Stimulated activated CD4-positive, alpha-beta T cell treated with anti-CD3 and anti-CD28 coated beads, TNF-alpha, amount 100 ng/mL, for 4 hours (primary cell): ENCODE measurements at places on chromosomes 5 and 9.

- DNase-seq: no peak
These were observed 33.2 kb upstream of the C5orf46 start for GRCh38 chr5:147939431-147940114.

DNA sequence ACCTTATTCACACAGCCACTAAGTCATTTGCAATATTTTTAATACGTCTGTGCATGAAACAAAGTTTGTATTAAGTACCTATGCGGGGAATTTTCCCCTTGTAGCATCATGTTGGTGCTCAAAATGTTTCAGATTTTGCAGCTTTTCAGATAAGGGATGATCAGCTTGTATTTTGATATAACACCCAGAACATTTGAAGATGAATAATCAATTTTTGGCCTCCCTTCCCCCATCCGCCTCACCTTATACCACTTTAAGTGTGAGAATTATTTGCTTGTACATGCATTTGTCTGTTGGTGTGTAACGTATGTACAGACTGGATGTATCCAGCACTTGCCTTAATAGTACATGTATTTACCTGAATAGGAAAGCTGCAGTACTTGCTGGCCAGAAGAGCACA lies 1.7 kb downstream of the JAK2 start:
- no peak for DNase-seq

DNA sequence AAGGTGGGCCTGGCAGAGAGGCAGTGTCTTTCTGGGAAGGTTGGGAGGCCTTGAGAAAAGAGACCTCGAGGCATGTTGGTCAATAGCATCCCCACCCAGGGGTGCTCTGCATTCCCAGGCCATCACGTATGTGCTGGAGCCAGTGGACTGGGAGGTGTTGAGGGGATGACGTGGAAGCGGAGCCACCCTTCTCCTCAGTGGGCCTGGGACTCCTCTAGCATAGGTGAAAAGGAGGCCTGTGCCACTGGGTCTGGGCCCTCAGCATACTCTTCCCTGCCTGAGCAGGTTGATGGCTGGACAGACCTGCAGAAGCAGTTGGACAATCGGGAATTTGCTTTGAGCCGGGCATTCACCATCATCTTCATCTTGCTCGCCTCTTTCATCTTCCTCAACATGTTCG lies 25.5 kb downstream of the PITX1 start:
- no peak for DNase-seq

- no peak for DNase-seq
These were observed 455.3 kb upstream of the PTGER4 start for GRCh38 chr5:40224421-40224820.

DNA sequence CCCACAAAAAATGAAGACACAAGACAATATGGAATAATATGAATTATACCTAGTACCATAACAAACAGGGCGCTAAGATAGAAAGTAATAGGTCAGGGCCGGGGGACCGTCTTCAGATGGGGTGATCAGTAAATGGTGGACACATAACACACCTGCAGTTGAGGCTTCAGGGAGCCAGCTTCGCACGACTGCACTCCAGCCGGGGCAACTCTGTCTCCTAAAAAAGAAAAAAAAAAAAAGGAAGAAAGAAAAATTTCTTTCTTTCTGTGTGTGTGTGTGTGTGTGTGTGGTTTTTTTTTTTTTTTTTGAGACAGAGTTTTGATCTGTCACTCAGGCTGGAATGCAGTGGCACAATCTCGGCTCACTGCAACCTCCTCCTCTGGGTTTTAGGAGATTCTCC lies 75.0 kb upstream of the HSPA9 start:
- no peak for DNase-seq

GRCh38 chr5:3386637-3387036 lies 209.0 kb upstream of the IRX1 start:
- no peak for DNase-seq

DNA sequence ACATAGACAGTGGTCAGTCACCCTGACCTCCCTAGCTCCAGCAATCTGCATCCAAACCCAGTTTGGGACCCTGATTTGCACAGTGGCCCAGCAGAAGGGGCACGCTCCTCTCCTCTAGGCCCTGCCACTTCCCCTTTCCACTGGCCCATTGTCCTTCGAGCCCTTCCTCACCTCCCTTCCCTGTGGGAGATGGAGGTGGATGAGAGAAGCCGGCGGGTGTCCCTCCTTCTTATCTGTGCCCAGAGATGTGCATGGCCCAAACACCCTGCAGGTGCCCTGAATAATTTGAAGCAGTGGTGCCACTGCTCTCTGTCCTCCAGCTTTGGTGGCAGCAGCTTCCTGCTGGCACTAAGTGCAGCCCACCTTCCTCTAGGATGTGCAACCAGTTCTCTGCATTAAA lies 140.0 kb downstream of the BARX1 start:
- DNase-seq: no peak

DNA sequence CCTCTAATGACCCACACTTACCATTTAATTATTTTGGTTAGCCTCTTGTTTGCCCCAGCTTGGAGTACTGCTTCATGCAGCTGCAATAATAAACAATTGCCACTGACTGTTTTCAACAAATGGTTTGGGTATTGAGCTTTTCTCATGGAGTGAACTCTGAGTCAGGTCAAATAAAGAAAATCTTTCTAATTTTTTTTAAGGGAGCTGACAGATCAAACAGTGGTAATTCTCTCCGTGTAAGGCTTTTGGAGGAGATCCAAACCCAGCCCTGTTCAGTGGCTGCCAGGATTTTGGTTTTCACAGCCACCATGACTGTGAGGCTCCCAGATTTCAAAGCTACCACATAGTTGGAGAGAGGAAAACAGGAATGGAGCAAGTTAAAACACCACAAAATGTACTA lies 110.7 kb upstream of the EFNA5 start:
- no peak for DNase-seq

DNA sequence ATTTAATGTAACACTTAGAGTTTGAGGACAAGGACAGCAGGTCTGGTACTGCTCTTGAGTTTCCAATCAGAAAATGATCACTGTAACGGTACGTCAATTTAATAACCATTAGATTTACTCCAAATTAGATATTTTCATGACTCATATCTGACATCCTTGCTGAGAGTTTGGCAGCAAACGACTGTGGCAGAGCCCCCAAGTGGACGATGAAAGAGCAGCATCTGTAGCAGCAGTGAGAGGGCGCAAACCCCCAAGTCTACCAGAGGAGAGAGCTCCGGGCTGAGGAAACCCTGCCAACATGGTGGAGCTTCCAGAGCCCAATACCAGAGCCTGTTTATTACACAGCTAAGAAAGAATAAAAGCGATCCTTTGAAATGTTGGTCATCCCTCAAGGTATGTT lies 73.2 kb upstream of the EPB41L4A start:
- no peak for DNase-seq

DNA sequence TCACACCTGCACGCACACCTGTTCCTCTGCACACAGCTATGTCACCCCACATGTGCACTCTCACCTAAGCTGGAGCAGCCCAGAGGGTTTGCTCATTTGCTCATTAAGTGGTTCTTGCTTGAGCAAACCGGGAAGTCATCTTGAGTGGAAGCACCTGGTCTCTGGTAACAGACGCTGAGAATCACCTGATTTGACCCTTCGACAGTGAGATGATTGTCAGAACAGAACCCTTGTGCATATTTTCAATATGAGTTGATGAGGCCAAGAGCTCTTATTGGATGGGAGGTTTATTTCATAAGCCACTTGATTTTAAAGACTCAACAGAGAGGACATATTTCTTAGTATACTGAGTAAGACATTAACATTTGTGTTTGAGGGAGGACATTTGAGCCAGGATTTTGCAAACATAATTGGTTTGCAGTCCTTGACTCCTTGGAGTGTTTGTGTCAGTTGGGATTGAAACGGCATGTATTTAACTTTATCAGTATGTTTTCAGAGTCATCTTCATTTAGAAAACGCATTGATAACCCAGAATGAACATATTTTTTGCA lies 22.1 kb upstream of the LPCAT1 start:
- no peak for DNase-seq

- DNase-seq: no peak
These were observed 207.2 kb upstream of the RFX3 start for GRCh38 chr9:3733039-3733408.

- DNase-seq: no peak
These were observed 126.2 kb downstream of the ADAMTS16 start for GRCh38 chr5:5266297-5266696.

- no peak for DNase-seq
These were observed 140.1 kb upstream of the PALM2AKAP2 start for GRCh38 chr9:109639674-109640579.

GRCh38 chr5:66326276-66326675 lies 182.2 kb downstream of the SREK1 start:
- DNase-seq: no peak

DNA sequence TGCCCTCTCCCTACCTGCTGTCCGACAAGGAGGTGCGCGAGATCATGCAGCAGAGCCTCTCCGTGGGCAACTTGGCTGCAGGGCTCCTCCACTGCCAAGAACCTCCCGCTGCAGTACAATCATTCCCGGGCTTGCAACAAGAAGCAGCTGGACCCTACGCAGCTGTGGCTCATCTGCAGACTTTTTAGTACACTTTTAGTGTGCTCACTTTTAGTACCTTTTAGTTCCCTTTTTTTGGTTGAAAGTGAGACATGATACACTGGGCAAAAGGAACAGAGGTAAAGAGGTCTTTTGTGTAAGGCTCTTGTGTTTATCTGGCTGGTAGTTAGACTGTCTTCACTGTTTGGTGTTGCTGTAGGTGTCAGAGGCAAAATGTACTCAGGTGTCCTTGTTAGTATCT lies 58.1 kb upstream of the SPTLC1 start:
- DNase-seq: no peak

GRCh38 chr5:143401227-143402016 lies 2.1 kb downstream of the NR3C1 start:
- no peak for DNase-seq

DNA sequence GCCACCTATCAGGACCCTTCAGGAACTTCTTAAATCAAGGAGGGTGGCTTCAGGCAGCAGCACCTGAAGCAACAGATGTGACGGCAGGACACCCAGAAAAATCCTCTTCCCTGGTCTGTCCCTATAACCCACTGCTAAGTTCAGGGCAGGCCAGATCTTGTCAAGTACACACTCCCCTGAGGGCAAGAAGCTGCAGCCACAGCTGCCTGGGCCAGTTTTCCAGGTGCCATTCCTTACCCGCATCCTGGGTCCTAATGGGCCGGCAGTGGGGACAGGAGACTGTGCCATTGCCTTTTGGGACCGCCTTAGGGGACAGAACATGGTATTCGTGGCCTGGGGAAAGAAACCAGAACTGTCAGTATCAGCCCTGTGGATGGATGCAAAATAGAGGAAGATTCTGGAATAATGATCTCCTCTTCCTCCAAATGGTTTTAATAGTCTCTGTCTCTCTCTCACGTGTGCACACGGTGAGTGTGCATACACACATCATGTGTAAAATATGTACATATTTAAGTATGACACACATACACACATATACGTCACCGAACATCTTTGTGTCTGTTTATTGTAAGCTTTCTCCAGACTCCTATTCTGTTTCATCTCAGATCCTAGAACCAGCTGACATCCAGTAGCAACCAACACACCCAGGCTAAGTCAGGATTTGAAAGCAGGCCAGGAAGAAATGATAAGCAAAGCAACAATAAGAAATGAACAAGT lies 14.0 kb downstream of the ORM2 start:
- DNase-seq: no peak

- DNase-seq: no peak
These were observed 51.2 kb upstream of the CDK20 start for GRCh38 chr9:88025411-88026117.

- DNase-seq: no peak
These were observed 299.2 kb downstream of the SPOCK1 start for GRCh38 chr5:137199966-137200365.

- no peak for DNase-seq
These were observed 81.3 kb downstream of the ANKRD33B start for GRCh38 chr5:10645146-10645545.

DNA sequence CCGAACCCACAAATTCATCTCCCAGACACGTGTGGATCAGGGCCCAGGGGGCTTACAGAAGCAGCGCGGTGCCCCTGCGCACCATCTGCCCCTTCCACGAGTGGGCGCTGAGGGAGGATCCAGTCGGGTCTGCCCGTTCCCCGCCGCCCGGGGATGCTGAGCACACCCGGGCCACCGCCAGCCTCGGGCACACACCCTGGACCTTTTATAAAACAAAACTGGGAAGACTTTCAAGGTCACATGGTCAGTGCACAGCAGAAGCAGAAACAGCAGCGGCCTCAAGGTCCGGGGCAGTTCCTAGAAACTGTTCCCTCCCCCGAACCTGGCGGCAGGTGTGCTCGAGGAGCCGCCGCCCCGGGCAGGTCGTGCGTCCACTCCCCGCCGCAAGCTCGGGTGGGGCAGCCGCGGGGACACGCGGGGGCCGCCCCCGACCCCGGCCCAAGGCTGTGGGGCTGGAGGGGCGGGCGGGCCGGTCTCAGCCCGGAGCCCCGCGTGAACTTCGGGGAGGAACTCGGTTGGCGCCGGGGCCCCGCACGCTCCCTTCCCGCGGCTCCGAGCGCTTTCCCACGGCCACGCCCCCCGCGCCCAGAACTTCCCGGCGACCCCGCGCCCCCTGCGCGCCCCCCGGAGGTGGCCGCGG lies 633 bp upstream of the PPP1R26 start:
- DNase-seq: no peak

- DNase-seq: no peak
These were observed 53.3 kb upstream of the IL17B start for GRCh38 chr5:149432376-149432775.

GRCh38 chr9:13128266-13128860 lies 151.1 kb downstream of the MPDZ start:
- no peak for DNase-seq

GRCh38 chr5:33504570-33504969 lies 63.8 kb downstream of the TARS1 start:
- DNase-seq: no peak

- no peak for DNase-seq
These were observed 92.3 kb downstream of the GAS1 start for GRCh38 chr9:86854898-86855523.

DNA sequence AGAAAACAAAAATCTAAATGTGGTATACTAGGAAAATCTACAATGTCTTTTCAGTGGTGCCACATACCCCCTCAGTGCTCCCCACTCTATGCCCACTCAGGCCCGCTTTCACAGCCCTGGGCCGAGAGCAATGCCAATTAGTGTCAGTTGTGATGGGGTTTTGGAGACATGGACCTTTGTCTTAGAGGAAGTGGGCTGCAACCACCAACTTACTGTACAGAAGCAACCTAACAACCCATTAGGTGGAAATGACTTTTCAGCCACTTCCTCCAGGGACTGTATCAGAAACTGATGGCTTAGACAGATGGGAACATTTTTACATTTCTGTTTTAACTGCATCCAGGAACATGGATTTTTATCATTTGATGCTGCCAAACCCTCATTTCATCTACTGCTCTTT lies 268.0 kb downstream of the BNC2 start:
- DNase-seq: no peak

GRCh38 chr5:150411245-150411979 lies 1.3 kb downstream of the CD74 start:
- DNase-seq: peak; percentile 53

GRCh38 chr9:89225036-89225435 lies 46.4 kb upstream of the SHC3 start:
- no peak for DNase-seq

- no peak for DNase-seq
These were observed 39.2 kb upstream of the GCNT4 start for GRCh38 chr5:75091597-75091996.

GRCh38 chr9:127075624-127076372 lies 46.6 kb downstream of the ANGPTL2 start:
- DNase-seq: no peak
